NB4 (cell line): ENCODE measurements at places on chromosomes 3 and 15.
A peak's percentile ranks its signal among the peaks of the same experiment; 100 is the strongest.

GRCh38 chr15:65907661-65908060 lies 38.4 kb downstream of the RAB11A start:
- DNase-seq = no peak

DNA sequence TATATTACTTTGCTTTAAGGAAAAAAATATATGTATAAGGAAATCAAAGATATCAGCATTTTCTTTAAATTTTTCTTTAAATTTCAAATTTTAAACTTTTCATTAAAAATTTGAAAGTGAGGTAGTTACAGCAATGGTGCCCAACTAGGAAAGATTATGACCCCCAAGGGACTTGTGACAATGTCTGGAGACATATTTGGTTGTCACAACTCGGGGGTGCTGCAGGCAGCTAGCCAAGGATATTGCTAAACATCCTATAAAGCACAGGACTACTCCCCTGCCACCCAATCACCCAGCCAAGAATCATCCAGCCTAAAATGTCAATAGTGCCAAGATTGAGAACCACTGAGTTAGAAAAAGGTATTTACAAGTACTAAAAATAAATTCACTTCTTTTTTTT lies 57.3 kb downstream of the SLC4A7 start:
- DNase-seq = peak; percentile 86

- DNase-seq = no peak
These were observed 12.8 kb downstream of the RTP1 start for GRCh38 chr3:187210091-187210490.

DNA sequence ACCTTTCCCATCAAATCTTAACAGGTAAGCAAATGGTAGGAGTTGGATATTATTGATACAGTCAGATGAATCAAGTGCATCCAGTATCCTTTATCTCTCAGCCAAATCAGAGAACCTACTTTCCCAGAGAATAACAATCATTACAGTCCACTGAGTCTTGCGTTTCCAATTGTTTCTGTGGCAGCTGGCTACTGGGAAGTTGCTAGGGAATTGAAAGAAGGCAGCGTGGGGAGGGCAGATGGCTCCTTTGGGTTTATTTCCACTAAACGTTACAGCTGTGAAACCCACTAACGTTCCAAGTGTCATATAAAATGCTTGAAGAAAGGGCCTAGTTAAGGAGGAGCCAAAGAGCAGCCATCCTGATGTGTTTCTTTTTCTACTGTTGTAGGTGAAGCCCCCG lies 78.4 kb downstream of the WDR72 start:
- DNase-seq = no peak

DNA sequence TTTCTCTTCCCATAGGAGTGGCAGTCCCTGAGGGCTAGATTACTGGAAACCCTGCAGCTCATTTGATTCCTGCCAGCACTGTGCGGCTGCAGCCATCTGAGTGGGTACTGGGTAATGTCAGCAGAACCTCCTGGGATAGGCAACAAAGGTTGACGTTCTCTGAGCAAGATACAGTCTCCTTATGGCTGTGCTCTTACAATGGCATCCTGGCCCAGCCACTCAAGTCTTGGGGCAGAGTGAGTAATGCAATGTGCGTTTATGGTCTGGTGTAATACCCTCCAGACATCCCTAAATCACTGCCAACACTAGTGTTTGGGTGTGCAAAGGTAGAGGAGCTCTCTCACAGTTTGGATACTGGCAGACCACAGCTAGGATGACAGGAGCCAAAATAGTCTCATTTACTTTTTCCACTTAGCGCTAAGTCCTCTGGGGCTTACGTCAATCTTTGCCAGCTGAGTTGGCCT lies 775.8 kb downstream of the ZNF385D start:
- DNase-seq = no peak

DNA sequence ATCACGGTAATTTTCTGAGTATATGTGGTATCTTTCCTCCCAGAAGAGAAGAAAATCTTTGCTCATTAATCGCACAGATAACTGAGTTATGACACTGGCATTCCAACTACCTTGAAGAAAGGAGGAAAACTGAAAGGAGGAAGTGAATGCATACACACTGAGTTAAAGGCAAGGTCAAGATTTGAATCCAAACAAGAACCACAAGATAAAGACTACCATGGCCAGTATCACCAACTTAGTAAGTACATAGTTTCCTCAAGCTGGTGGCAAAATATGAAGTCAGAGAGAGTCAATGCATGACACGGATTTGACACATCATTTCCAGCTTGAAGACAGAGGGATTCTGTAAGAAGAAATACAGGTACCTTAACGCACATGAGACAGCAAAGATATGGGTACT lies 287.5 kb downstream of the ULK4 start:
- no peak for DNase-seq

DNA sequence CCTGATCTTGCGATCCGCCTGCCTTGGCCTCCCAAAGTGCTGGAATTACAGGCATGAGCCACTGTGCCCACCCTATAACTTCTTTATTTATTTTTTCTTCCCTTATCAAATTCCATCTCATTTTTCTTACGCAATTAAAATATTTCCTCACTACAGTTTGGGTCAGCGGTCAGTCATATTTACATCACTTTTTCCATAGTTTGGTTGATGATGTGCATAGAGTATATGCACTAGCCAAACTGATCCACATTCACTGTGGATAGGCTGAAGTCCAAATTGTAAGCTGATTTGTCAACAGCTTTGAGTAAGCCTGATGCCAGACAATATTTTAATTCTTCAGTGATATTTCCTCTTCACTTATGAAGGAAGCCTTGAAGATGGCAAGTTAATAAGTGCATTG lies 256.3 kb downstream of the TIGIT start:
- no peak for DNase-seq

DNA sequence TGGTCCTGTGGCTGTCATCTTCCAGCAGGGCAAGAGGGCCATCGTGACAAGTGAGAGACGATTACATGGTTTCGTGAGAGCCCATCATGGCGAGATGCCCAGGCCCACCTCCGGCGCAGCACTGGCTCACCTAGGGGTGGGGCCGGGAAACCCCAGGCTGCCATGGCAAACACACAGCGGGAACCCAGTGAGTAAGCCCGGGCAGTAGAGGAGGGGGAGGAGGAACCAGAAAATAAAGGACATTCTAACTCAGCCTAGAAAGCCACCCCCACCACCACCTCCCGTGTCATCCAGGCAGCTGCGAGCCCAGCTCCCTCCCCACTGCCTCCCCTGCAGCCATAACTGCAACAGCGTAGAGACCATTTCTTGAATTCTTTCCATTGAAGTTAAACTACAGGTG lies 52.3 kb downstream of the PCSK6 start:
- DNase-seq = no peak

- peak; percentile 52 for DNase-seq
These were observed 26.0 kb downstream of the POC1A start for GRCh38 chr3:52128118-52128683.

DNA sequence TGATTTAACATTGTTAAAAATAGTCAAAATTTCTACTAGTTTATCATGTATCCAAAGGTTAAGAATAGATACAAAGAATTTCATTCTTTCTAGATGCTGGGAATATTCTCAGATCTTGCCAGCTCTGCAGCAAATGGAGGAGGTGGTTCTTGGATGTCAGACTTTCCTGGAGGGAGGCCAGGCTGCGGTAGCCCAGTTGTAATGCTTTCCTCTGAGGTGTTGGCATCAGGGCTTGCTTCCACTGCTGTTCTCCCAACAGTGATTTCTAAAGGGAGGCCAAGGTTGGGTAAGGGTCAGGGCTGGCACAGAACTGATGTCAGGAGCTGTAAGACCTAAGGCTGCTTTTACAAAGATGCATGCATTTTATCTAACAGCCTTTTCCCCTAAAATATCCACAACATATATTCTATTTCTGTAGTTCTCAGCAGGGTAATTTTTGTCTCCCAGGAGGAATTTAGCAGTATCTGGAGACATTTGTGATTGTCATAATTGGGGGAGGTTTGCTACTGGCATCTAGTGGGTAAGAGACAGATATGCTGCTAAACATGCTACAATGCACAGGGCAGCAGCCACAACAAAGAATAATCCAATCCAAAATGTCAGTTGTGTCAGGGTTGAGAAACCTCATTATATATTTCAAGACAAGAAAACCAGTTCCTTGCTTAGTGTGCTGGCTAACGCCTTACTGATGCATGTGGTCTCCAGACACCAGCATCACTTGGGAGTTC lies 42.0 kb upstream of the SPTSSB start:
- DNase-seq = no peak

DNA sequence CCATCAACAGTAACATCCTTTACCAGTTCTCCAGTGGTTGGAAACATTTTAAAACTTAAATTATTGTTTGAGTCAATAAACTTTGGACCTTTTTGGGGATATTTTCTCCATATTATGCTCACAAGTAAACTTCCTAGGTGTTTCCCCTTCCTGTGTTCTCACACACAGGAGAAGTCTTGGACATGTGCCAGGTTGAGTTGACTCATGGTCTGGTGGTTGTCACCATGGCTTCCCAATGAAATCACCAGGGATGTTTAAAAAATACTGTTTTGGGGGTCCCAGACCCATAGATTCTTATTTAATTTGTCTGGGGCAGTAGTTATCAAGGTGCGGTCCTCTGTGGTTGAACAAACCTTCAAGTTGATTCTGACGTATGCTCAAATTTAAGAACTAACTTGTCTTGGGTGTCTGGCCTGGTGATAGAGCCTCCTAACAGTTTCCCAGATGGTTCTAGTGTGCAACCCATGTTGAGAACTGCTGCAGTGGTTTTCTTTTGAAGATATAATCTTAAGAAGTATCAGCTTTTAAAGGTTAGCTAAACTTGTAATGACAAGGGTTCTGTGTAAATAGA lies 291.8 kb downstream of the EDEM1 start:
- no peak for DNase-seq

GRCh38 chr3:30355622-30356021 lies 250.8 kb upstream of the TGFBR2 start:
- peak; percentile 27 for DNase-seq

DNA sequence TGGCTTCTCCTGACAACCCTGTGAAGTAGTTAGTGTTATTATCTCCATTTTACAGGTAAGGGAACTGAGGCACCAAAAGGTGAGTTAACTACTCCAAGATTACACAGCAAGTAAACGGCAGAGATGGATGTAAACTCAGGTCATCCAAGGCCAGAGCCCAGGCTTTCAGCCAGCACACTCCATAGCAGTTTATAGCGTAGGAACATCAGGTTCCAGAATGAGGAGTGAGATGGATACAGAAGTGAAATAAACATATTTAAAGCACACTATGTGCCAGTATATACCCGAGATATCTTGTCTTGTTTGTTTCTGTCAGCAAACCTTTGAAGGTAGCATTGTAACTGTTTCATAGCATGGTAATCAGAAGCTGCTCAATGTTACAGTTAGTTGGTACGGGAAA lies 279.0 kb downstream of the OXSM start:
- no peak for DNase-seq

DNA sequence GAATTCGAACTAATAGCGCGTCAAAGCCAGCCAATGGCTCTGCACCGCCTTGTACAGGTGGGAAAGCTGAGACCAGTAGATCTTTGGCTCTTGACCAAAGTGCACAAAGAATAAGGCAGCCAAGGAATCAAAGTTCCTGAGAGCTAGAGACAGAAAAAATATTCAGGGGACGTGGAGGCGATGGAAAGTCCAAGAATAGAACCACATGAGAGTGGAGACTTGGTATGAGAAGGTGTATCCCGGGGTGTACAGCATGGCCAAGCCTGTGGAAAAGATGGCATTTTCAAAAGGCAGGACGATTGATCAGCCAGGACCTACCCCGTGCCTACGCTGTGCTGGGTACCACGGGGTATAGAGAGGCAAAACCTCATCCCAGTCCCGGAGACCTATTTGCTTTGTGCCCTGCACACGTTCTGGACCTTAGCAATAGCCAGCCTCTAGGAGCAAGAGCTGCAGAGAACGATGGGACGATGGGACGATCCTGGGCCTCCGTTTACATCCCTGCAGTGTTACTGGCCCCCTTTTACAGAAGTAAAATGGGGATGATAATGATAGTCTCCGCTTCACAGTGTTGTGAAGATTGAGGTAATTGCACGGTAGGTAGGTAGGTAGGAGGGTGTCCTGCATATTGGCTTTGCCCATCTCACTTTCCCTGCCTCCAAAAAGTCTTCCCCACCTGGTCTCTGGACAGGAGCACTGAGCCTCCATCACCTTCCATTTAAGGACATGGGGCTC lies 583 bp upstream of the RBSN start:
- DNase-seq = no peak

- no peak for DNase-seq
These were observed 653.6 kb downstream of the NSUN3 start for GRCh38 chr3:94716326-94717018.

GRCh38 chr3:35292568-35292967 lies 346.8 kb upstream of the ARPP21 start:
- DNase-seq = no peak

GRCh38 chr15:50059883-50060282 lies 59.1 kb downstream of the ATP8B4 start:
- no peak for DNase-seq

GRCh38 chr15:84987949-84988624 lies 6.4 kb downstream of the PDE8A start:
- DNase-seq = no peak

DNA sequence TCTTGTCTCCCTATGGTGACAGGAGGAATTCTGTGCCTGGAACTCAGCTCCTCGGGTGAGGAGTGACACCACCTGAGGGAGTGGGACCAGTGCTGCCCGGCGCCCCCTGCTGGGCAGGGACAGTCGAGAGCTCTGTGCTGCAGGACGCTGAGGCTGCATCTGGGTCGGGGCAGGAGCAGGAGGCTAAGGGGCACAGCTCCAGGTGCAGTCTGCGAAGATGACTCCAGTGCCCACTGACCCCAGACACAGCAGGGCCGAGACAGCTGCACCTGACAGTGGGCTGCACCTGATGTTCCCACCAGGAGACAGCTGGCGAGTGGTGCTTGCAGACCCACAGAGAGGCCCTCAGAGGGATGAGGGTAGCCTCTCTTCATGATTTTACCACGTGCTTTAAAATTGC lies 152.9 kb downstream of the ATP10A start:
- peak; percentile 31 for DNase-seq

- no peak for DNase-seq
These were observed 45.8 kb upstream of the CCDC174 start for GRCh38 chr3:14605744-14606143.

GRCh38 chr15:45402955-45403877 lies 24.9 kb upstream of the GATM start:
- peak; percentile 66 for DNase-seq

DNA sequence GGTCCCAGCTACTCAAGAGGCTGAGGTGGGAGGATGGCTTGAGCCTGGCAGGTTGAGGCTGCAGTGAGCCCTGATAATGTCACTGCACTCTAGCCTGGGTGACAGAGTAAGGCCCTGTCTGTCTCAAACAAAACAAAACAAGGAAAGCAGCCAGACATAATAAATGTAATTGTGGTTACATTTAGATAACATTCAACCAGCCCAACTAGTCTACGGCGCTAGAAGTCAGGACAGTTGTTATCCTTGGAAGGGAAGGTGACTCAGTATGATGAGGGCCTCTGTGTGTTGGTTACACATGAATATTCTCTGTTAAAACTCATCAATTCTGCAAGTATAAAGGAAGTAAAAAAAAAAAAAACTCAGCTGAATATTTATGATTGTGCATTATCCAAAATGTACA lies 27.0 kb upstream of the CSPG5 start:
- DNase-seq = no peak

DNA sequence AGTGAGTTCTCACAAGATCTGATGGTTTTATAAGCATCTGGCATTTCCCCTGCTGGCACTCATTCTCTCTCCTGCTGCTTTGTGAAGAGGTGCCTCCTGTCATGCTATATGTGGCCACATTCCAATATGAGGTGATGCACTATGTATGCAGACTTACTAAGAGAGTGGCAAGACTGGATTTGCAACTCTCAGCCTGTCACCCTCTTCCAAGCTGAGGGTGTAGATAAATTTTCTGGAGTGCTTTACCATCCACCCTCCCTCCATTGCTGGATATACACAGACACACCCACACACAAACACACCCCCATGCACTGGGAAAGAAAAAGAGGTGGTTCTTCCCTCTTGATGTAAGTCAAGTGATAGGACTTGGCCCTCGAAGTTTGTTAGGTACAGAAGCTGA lies 30.2 kb upstream of the CHMP2B start:
- DNase-seq = no peak
